H7 (cell line): ENCODE measurements at places on chromosomes 3 and 15. TPM values are rescaled to one million over a fixed set of nuclear protein-coding genes. Genes with fewer than 3 reads are reported as not detected.

DNA sequence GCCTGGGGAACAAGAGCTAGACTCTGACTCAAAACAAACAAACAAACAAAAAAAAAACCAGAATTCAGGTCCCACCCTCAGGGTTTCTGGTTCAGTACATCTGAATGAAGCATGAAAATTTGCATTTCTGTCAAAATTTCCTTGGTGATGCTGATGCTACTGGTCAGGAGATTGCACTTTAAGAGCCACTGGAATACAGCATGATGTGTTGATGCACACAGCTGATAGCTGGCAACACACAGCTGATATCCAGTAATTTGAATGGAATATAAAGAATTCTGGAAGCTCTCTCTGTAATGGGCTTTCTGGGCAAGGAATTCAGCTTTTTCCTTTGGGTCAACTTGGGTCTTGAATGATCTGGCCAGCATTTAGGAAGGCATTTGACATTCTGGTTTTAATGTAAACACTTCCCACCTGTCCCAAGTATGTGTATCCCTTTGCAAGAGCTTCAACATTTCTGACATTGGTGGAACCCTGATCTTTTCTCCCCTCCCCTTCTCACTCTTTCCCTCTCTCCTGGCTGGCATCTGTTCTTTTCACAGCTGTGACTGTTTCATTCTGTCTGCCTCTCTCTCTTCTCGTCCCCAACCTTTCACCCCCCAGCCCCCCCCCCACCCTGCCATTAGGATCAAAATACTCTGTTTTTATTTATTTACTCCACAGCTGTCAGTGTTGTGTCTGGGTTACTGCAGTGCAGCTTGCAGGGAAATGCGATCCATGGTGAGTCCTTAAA lies 189.5 kb downstream of the TPRG1 start:
- no peak for DNase-seq

DNA sequence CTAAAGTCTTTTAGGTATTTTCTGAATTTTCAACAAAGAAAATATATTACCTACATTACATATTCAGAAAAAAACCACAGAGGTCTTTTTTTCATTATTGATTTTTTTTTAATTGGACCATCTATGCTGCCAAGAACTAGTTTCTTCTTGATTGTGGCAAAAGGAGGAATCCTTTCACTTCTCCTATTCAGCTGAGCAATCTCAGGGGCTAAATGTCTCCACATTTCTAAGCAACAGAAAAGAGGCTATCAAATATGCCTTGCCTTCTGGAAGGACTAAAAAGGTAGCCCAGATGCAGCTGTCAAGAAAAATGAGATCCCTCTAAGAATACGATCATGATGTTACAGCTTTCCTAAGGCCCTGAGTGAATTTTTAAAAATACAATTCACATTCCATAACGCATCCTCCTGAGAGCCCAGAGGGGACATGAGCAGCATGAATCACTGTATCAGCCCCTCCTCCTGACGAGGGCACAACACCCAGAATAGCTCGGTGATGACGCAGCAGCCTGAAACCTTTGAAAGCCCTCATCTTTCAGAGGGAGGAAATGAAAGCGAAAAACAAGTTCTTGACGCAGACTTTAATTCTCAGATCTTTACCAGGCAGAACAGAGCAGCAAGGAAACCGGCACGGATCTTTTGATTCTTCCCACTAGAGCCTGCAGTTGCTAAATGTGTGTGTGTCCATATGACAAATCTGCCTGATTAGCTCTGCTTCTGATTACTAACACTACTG lies 24.6 kb downstream of the RUBCN start:
- DNase-seq, result peak; percentile 74

The FGF7 gene
- total RNA-seq, result not detected in 2 replicates

The GAP43 gene
- total RNA-seq, result 24.8 and 26.4 TPM in 2 replicates

The EPHB3 gene
- total RNA-seq, result 8.4 and 11.1 TPM in 2 replicates

GRCh38 chr15:29970402-29970695 lies 112.4 kb upstream of the GOLGA8J start:
- DNase-seq, result no peak

GRCh38 chr3:47283193-47283537 lies 421 bp downstream of the KLHL18 start:
- no peak for DNase-seq

- no peak for DNase-seq
These were observed 87.7 kb downstream of the KCNAB1 start for GRCh38 chr3:156207802-156208685.

The AHSG gene
- not detected in 2 replicates for total RNA-seq

DNA sequence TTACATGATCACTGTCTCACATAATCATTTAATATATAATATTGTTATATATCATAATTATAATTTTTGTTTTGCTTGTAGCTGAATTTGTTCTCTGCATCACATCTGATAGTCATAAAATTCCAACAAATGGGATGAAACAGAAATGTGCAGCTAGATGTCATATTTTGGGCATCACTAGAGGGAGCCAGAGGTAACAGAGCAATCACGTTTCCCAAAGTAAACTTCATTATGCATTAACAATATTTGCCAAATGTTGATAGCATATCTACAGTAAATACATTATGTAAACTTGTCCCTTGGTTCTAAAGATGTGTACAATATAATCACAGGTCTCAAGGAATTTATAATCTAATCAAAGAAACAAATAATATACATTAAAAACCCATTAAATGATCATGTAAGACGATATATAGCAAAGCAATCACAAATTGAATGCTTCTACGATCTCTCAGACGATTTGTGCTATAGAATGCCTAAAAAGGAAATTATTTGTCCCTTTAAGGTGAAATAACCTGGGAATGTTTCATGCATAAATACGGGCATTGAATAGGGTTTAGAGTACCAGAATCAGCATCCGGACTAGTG lies 234.2 kb upstream of the MCTP2 start:
- DNase-seq, result no peak

The TIGIT gene
- total RNA-seq, result not detected in 2 replicates

DNA sequence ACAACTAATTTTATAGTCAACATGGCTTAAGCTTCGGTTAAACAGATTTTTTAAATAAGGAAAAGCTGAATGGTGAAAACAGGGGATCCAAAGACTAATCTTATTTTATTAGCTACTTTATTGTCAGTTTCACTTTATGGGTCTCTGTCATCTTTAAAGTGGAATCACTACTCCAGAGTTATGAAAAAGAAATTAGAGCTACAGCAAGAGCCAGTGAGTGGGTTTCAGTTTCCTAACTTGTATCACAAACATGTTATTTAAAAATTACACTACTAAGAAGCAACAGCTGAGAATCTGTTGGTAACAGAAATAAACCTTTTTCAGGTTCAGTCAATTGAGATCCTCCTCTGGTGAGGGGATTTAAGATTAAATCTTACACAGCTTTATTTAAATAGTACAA lies 10.0 kb downstream of the PHC3 start:
- no peak for DNase-seq

The GOLGA8G gene
- not detected in 2 replicates for total RNA-seq

The MED12L gene
- total RNA-seq, result 7.9 and 8.0 TPM in 2 replicates

GRCh38 chr3:60935709-60936108 lies 315.5 kb downstream of the FHIT start:
- DNase-seq, result no peak

GRCh38 chr15:38707802-38708671 lies 143.4 kb upstream of the RASGRP1 start:
- DNase-seq, result peak; percentile 25

DNA sequence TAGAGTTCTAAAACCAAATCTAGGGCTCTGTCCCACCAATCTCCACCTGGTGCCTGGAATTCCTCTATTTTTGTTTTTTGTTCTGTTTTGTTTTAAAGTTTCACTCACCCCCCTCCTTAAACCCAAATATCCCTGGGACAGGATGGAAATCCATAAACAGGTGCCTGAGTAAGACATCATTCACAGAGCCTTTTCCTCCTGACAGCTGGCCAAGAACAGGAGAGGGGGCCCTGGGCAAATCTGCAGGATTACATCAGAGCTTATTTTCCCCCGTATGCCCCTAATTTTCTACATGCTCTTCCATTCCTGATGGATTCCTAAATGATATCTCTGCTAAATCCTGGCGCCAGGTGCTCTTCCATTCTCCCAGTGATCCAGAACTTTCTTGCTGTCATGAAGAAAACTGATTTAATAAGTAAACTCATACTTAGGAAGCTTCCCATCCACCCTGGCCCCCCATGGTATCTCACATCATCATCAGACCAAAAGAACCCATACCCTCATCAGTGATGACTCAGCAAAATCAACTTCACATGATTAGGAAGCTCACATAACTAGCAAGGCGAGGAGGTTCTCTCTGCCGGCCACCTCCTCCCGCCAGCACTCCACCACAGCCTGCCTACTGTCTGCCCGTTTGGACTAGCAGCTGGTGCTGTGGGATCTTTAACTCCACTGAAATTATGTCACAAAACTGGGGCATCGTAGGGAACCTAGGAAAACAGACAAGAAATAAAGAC lies 61.0 kb downstream of the LIPC start:
- DNase-seq, result no peak

GRCh38 chr3:157531771-157532170 lies 28.6 kb upstream of the VEPH1 start:
- no peak for DNase-seq

DNA sequence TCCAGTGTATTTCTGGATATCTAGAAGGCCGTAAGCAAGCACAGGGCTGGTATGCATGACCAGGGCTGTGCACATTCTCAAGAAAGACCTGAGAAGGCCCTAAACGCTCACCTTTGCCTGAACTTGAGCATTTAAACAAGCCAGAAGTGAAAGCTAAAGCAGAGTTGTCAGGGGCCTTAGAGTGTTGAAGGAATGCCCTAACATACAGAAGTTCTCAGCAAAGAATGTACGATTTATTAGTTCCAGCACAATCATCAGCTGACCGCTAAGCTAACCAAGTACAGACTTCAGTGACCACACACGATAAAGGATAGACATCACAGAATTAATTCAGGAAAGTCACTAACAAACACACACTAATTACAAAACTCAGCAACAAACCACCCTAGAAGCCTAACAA lies 8.7 kb downstream of the HLTF start:
- no peak for DNase-seq

DNA sequence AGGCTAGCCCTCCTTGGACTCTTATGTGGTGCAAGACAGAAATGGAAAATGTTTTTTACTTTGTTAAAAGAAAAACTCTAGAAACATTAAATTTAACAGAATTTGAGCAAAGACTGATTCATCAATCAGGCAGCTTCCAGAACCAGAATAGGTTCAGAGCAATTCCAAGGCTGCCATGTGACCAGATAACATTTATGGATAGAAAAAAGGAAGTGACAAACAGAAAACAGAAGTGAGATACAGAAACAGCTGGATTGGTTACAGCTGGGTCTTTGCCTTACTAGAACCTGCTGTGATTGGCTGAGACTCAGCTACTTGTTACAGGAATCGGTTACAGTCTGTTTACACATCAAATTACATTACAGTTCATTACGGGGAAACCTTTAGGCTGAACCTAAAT lies 22.5 kb upstream of the OTOL1 start:
- no peak for DNase-seq

GRCh38 chr3:159882367-159882766 lies 106.3 kb upstream of the IL12A start:
- no peak for DNase-seq

GRCh38 chr3:184635774-184636173 lies 74.2 kb downstream of the EPHB3 start:
- no peak for DNase-seq

DNA sequence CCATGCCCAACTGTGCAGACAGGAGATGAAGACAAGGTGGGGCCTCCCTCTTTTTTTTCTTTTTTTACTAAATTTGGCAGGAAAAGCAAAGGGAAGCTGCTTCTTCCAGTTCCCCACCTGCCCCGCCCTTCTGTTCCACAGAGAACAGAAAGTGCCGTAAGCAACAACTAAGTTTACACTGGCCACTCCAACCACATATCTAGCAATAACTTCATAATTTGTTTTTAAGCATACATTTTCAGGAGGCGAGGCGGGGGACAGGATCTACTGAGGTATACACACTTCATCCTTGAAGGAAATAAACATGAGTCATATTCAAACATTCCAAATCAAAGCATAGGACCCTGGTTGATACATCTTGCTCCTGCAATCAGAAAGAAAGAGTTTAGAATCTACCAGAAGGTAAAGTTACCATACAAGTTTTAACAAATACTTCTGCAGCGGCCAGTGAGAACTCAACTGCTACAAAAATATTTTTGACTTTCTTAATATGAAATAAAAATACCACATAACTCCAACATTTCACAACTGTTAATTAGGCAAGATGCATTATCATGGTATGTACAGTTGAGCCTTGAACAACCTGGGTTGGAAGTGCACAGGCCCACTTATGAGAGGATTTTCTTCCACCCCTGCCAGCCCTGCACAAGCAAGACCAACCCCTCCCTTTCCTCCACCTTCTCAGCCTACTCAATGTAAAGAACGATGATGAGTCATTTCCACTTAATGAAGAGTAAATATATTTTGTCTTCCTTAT lies 50.7 kb downstream of the FOXP1 start:
- DNase-seq, result no peak

DNA sequence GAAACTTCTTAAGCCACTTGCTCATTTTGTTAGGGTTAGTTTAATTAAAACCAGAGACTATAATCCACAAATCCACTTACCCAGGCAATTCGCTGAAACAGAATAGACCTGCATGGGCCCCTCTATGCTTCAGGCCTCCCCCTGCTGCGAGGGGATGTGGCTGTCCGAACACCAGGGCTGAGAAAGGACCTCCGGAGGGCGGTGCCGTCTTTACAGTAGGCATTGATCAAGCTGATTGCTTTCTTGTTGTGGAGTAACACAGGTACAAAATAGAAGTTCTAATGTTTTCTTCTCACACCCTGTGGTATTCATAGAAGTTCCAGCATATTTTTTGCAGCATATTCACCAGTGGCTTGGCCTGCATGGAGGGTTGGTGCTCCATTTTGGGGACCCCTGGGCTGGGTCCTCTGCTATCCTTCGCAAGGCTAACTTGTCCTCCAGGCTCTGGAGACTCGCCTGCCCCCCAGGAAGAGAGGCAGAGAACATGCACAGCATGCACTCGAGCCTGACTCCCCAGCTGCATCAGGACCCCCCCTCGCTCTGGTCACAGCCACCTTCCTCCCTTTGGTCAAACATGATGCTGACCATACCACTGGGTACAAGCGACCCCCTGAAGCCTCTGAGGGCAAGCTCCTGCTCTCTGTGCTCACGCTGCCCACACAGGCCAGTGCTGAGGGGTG lies 55.3 kb downstream of the TPRA1 start:
- DNase-seq, result peak; percentile 49

The NR1I2 gene
- 0.87 and 1.6 TPM in 2 replicates for total RNA-seq

The CTNNB1 gene
- total RNA-seq, result 723 and 740 TPM in 2 replicates

The HTR3D gene
- not detected in 2 replicates for total RNA-seq

The HACD3 gene
- 166 and 205 TPM in 2 replicates for total RNA-seq

- DNase-seq, result no peak
These were observed 356.2 kb upstream of the RARB start for GRCh38 chr3:25071846-25072245.

DNA sequence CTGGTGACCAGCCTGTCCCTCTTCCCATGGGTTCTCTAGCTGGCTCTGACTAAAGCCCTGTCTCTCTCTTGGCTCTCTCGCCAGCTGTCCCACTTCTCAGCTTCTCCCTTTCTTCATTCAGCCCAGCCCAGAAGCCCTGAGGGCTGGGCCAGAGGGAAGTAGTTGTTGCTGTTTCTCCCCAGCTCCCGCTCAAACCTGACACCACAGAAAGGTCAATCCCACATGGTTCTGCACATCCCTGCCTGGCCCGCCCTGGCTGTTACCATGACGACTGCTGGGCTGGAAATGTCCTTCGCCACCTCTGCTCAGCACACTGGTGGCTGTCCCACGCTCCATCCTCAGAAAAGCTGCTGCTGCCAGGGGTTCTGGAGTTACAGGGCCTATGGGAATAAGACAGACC lies 25.9 kb downstream of the CCDC32 start:
- DNase-seq, result no peak

The SCAMP5 gene
- total RNA-seq, result 17.7 and 23.0 TPM in 2 replicates

GRCh38 chr3:66270288-66270687 lies 49.5 kb downstream of the SLC25A26 start:
- DNase-seq, result no peak

The GPR171 gene
- total RNA-seq, result not detected in 2 replicates

The SEC22A gene
- total RNA-seq, result 21.5 and 23.5 TPM in 2 replicates

The TNFAIP8L3 gene
- total RNA-seq, result 0.28 and 0.41 TPM in 2 replicates
